ENCODE measurements at places on chromosomes 6 and 20. TPM values are rescaled to one million over a fixed set of nuclear protein-coding genes. Genes with fewer than 3 reads are reported as not detected.

Gene TRERF1
- 1.4 TPM for total RNA-seq

DNA sequence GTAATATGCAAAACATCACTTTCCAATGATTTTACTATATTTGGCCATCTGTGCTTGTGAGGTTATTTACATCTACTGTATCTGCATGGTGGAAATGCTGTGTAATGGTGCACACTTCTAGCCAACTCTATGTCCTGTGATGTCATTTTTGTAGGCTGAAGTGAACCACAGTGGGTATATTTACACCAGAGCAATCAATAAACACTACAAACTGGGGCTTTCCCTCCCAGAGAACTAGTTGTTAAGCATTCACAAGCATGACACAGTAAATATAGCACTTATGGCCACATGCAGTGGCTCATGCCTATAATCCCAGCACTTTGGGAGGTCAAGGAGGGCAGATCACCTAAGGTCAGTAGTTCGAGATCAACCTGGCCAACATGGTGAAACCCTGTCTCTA is 4.9 kb downstream of the SLC22A2 start:
- peaks cover 6% of the 10 kb centered on the region for H3K36me3 ChIP-seq
- H3K4me1 ChIP-seq = peaks cover 39% of the 10 kb centered on the region
- no peak overlapping the region for H3K4me3 ChIP-seq

Gene PRDM1
- total RNA-seq = 0.40 TPM

DNA sequence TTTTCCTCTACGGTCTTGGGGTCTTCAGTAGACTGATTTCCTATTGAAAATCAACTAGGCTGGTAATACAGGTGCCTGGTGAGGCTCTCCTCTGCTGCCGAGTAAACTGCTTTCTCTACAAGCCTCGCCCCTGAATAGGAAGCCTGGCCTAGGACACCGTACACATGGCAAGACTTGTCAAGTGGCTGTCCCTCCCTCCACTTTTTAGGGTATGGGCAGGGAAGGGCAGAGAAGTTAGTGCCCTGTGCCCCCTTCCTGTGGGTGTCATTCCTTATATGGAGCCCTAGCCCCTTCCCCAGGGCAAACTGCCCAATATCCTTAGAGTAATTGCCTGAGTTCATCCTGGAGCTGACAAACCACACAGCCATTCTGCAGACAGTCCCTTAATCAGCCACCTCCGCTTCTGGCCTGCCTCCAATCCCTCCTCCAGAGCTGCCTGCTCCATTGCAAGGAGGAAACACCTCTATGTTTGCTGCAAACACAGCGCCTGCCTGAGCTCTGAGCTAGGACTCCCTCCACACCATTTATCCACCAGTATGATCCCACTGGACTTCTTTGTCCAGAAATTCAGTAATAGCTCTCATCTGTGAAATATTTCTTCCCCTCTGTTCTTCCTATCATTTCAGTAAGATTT is 93.1 kb downstream of the CHD6 start:
- H3K27ac ChIP-seq = no peak overlapping the region
- no peaks in the 10 kb centered on the region for H3K36me3 ChIP-seq
- H3K4me1 ChIP-seq = peaks cover 20% of the 10 kb centered on the region
- no peak overlapping the region for H3K4me3 ChIP-seq
- no peaks in the 10 kb centered on the region for H3K27me3 ChIP-seq

DNA sequence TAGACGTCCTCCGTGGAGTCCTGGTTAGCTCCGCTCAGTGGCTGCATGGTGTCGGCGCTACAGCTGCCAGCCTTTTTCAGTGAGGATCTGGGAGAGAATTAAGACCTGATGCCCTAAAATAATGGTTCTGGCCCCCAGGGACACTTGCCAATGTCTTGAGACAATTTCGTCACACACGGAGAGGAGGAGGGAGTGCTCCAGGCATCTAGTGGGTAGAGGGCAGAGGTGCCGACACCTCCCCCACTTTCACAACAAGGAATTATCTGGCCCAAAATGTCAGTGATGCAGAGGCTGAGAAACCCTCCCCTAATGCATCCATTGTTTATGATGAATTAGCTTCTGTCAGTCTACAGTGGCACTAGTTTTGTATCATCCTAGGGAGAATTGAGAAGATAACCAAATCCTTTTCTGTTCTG is 24.4 kb downstream of the TMEM181 start:
- H3K4me1 ChIP-seq = no peaks in the 10 kb centered on the region
- H3K27me3 ChIP-seq = no peaks in the 10 kb centered on the region
- DNase-seq = no peak
- H3K36me3 ChIP-seq = peaks cover 17% of the 10 kb centered on the region
- H3K27ac ChIP-seq = no peak overlapping the region

Gene SLC12A5
- total RNA-seq = 2.1 TPM

- H3K4me3 ChIP-seq = no peak overlapping the region
- H3K4me1 ChIP-seq = no peaks in the 10 kb centered on the region
- H3K36me3 ChIP-seq = peaks cover 7% of the 10 kb centered on the region
- H3K27ac ChIP-seq = no peak overlapping the region
- DNase-seq = no peak
- H3K27me3 ChIP-seq = no peaks in the 10 kb centered on the region
Observed at GRCh38 chr20:25487306-25487705, 79.8 kb downstream of the GINS1 start.

GRCh38 chr20:298776-299391 is 1.5 kb downstream of the ZCCHC3 start:
- H3K36me3 ChIP-seq = peaks cover 29% of the 10 kb centered on the region
- H3K4me1 ChIP-seq = peaks cover 32% of the 10 kb centered on the region
- H3K27ac ChIP-seq = peak overlapping the region; percentile 82
- no peaks in the 10 kb centered on the region for H3K27me3 ChIP-seq
- peak overlapping the region; percentile 99 for H3K4me3 ChIP-seq

Gene LY6G5C
- total RNA-seq = 5.4 TPM

DNA sequence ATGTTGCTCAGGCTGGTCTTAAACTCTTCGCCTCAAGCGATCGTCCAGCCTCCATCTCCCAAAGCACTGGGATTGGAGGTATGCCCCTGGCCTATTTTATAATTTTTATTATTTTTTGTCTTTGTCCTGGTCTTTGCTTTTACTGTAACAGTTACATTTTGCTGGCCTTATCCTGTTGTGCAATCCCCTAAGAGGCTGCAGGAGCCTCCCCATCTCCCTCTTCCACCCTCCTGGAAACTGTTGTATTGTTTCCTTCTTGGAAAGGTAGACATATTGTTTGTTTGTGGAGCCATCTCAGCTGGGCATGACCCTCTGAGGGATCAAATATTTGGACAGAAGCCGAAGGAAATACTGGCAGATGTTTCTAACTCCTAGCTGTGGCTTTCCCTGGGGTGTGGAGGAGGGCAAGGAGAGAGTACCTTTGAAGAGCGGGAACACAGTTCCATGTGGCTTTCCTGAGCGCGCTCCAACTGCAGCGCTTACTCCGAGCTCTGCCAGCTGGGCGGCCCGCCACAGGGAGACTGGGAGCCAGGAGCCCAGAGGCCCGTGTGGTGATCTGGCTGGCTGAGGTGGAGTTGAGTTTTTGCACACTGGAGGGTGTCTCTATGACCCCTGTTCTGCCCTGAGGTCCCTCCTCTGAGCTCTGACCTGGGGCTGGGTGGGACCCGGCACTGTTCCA is 4.9 kb downstream of the MAPK13 start:
- H3K27ac ChIP-seq = no peak overlapping the region
- peaks cover 18% of the 10 kb centered on the region for H3K4me1 ChIP-seq
- no peak for DNase-seq
- peaks cover 55% of the 10 kb centered on the region for H3K36me3 ChIP-seq
- no peak overlapping the region for H3K4me3 ChIP-seq

GRCh38 chr6:117930645-117931044 is 23.6 kb downstream of the SLC35F1 start:
- no peak overlapping the region for H3K4me3 ChIP-seq
- H3K36me3 ChIP-seq = no peaks in the 10 kb centered on the region
- no peak overlapping the region for H3K27ac ChIP-seq
- H3K27me3 ChIP-seq = no peaks in the 10 kb centered on the region

Gene GSTA3
- not detected for total RNA-seq

Data from Calu3 (cell line).